ENCODE measurements at places on chromosomes 3 and 15. TPM values are rescaled to one million over a fixed set of nuclear protein-coding genes. Genes with fewer than 3 reads are reported as not detected.

Gene HIGD2B
- total RNA-seq = 0.10 TPM

Gene FAM3D
- not detected for total RNA-seq

Gene SLC6A20
- 0.04 TPM for total RNA-seq

Gene SLC38A3
- total RNA-seq = 0.06 TPM

Gene GPR15
- not detected for total RNA-seq

Data from A549 treated with dexamethasone at 1 μM for 4 hours (cell line).